ENCODE measurements at places on chromosomes 6 and 20. TPM values are rescaled to one million over a fixed set of nuclear protein-coding genes. Genes with fewer than 3 reads are reported as not detected.

Gene SLC17A9
- total RNA-seq = 16.5 TPM

Gene C6orf118
- total RNA-seq = not detected

- H3K4me1 ChIP-seq = no peaks in the 10 kb centered on the region
- no peak for DNase-seq
- H3K27me3 ChIP-seq = no peaks in the 10 kb centered on the region
- no peak overlapping the region for H3K4me3 ChIP-seq
Observed at GRCh38 chr6:23754197-23754596, 371.8 kb upstream of the NRSN1 start.

GRCh38 chr20:16759181-16759563 lies 11.0 kb downstream of the OTOR start:
- H3K36me3 ChIP-seq = no peaks in the 10 kb centered on the region
- H3K4me1 ChIP-seq = no peaks in the 10 kb centered on the region
- no peak overlapping the region for H3K27ac ChIP-seq
- H3K27me3 ChIP-seq = peaks cover 7% of the 10 kb centered on the region

Gene ULBP3
- total RNA-seq = 0.46 TPM

Gene DLK2
- total RNA-seq = 1.9 TPM

DNA sequence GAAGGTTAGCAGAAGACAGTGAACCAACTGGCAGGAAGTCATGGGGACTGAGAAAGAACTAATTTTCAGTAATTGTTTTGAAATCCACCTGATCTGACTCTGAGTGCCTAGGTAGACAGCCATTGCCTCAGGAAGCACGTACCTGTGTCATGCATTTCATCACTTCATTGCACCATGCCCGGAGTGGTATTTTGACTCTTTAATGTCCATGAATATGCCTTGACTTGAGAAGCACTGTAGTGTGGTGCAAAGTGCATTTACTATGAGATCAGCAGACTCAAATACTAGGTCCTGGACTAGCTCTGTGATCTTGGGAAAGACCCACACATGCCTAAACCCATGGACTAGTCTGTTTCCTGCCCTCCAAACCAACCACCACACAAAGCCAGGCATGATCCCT lies 370.9 kb upstream of the MARCKS start:
- peaks cover 2% of the 10 kb centered on the region for H3K27me3 ChIP-seq
- H3K4me1 ChIP-seq = no peaks in the 10 kb centered on the region
- no peak overlapping the region for H3K4me3 ChIP-seq
- no peak overlapping the region for H3K27ac ChIP-seq
- no peaks in the 10 kb centered on the region for H3K36me3 ChIP-seq
- no peak for DNase-seq

Gene VGLL2
- not detected for total RNA-seq

GRCh38 chr6:169145991-169146501 lies 107.6 kb downstream of the THBS2 start:
- H3K27ac ChIP-seq = no peak overlapping the region
- H3K4me3 ChIP-seq = no peak overlapping the region
- no peaks in the 10 kb centered on the region for H3K36me3 ChIP-seq
- H3K27me3 ChIP-seq = peaks cover 7% of the 10 kb centered on the region
- DNase-seq = no peak

Gene DSN1
- total RNA-seq = 20.4 TPM

Data from activated CD4-positive, alpha-beta T cell treated with anti-CD3 and anti-CD28 coated beads for 36 hours (primary cell).